ENCODE measurements at places on chromosomes 11 and 22. TPM values are rescaled to one million over a fixed set of nuclear protein-coding genes. Genes with fewer than 3 reads are reported as not detected.

DNA sequence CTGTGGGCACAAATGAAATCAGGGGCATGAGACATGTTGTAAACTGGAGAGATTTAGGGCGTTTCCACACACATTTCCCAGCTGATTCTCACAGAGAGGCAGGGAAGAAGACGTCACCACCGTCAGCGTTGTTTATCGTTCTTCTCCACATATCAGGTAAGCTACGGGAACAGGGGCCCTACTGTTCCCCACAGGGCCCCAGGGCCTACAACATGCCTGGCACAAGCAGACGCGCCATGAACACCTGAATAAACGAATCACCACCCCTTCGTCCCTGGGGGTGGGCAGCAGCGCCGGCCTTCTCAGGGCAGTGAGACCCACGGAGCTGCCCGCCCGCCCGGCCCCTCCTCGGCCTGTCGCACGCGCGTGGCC is 342 bp downstream of the EFCAB6 start:
- no peaks in the 10 kb centered on the region for H3K27me3 ChIP-seq
- H3K36me3 ChIP-seq = no peaks in the 10 kb centered on the region
- peak overlapping the region; percentile 64 for H3K27ac ChIP-seq
- peaks cover 16% of the 10 kb centered on the region for H3K4me1 ChIP-seq

DNA sequence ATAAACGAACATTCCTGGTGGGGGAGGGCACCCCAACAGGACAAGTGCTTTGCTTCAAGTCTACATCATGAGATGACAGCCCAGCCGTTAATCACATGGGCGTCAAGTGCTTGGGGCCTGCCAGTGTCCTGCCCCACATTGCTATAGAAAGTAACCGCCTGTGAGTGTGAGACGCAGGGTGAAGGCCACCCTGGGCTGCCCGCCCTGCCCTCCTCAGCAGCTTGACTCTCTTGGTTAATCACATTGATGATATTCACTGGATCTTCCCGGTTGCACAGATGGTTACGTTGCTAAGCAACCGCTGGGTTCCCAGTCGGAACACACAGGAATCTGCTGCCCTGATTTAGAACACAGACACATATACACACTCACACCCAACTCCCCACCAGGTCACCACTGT is 79.3 kb downstream of the CTTN start:
- no peaks in the 10 kb centered on the region for H3K4me1 ChIP-seq
- H3K27ac ChIP-seq = no peak overlapping the region
- DNase-seq = no peak

DNA sequence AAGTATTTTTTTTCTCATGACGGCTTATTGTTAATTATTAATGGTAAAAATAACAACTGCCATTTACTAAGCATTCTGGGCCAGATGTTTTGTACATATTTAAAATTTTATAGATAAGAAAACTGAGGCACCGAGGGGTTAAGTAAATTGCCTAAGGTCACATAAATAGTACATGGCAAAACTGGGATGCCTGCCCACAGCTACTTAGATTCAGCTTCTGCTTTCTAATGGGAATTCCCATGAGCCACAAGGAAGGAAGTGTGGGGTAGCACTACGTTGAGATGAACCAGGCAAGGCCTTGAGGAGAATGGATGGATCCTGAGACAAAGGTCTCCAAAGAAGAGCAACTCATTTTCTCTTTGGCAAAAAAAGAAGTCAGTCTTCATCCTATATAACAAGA is 11.9 kb upstream of the PHF21A start:
- no peaks in the 10 kb centered on the region for H3K36me3 ChIP-seq
- no peak overlapping the region for H3K4me3 ChIP-seq
- no peak overlapping the region for H3K27ac ChIP-seq
- no peaks in the 10 kb centered on the region for H3K4me1 ChIP-seq
- peaks cover 9% of the 10 kb centered on the region for H3K27me3 ChIP-seq
- no peak for DNase-seq

CCDC86 gene
- total RNA-seq = 11.6 TPM

CELSR1 gene
- total RNA-seq = 1.1 TPM

DNA sequence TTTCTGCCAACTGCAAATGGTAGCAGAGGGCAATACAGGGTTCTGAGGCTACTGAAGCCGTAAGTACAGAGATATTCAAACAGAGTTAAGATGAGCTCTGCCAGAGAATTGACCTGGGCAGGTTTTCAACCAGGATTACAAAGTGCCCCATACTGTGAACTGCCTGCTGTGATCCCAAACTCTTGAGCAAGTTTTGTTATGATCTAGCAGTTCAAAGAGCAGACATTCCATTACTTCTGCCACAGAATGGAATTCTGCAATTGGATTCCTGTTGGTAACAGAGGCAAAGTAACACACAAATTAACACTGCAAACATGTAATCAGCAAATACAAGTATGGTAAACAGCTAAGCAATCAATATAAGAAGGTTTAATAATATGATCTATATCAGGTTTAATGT is 31.2 kb downstream of the ALG9 start:
- DNase-seq = no peak
- no peak overlapping the region for H3K4me3 ChIP-seq
- peaks cover 10% of the 10 kb centered on the region for H3K36me3 ChIP-seq
- no peaks in the 10 kb centered on the region for H3K27me3 ChIP-seq

ANO1 gene
- total RNA-seq = 0.38 TPM

GRCh38 chr22:31394326-31394725 is 5.1 kb upstream of the DRG1 start:
- no peak overlapping the region for H3K27ac ChIP-seq
- H3K27me3 ChIP-seq = no peaks in the 10 kb centered on the region
- no peaks in the 10 kb centered on the region for H3K36me3 ChIP-seq

DNA sequence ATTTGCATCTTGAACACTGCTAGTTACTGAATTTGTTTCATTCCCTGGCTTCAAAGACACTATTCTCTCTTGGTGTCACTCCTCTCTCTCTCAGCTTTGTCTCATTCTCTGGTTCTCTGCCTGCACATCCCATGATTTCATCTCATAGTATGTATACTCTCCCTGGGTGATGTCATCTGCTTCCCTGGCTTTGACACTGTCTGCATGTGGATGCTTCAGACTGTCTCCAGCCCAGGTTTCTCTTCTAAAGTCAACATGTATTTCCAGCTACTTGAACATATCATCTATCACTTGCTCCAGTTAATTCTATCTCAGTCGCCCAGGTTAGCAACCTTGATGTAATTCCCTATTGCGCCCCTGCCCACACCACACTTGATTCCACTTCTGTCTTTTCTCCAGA is 9.3 kb upstream of the ACAT1 start:
- H3K36me3 ChIP-seq = no peaks in the 10 kb centered on the region
- no peaks in the 10 kb centered on the region for H3K27me3 ChIP-seq
- no peak overlapping the region for H3K27ac ChIP-seq
- H3K4me1 ChIP-seq = no peaks in the 10 kb centered on the region
- no peak overlapping the region for H3K4me3 ChIP-seq
- no peak for DNase-seq

OR5D14 gene
- not detected for total RNA-seq

DNA sequence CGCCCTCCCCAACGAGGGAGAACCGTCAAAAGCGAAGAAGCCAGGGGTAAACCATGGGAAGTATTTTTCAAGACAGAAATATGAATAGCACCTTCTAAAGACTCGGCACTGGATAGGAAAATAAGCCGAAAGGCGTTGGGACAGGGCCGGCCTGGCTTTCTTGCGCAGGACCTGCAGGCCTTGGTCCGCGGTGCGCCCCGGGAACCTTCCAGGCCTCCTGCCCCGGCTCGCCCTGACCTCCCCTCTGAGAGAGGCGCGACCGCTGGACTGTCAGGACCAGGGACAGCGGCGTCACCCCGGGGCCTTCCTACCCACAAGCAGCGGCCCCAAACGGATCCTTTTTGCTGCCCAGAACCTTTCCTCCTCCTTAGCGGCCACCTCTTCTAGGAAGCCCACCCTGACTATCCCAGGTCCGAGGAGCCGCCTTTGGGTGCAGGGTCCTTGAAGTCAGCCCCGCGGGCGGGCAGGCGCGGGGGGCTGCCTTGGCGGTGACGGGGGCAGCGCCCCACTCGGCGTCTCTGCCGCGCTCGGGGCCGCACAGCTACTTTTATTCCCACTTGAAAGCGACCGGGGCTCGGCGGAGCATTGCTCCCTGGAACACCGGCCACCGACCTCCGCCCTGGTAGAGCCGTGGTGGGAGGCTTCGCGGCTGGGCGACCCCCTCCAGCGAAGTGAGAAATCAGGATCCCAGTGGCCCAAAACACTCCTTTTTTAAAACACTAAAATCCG is 650 bp upstream of the MAPK11 start:
- DNase-seq = peak; percentile 63
- no peaks in the 10 kb centered on the region for H3K36me3 ChIP-seq
- peak overlapping the region; percentile 71 for H3K4me3 ChIP-seq
- H3K27me3 ChIP-seq = peaks cover 29% of the 10 kb centered on the region

- no peak overlapping the region for H3K4me3 ChIP-seq
- H3K36me3 ChIP-seq = no peaks in the 10 kb centered on the region
- DNase-seq = no peak
Measured at GRCh38 chr11:58654908-58655296, 32.4 kb downstream of the CNTF start.

GPHA2 gene
- total RNA-seq = not detected

GRCh38 chr11:77403211-77403610 is 70.7 kb downstream of the PAK1 start:
- no peaks in the 10 kb centered on the region for H3K36me3 ChIP-seq
- H3K27me3 ChIP-seq = no peaks in the 10 kb centered on the region
- no peak overlapping the region for H3K27ac ChIP-seq

PHF21B gene
- total RNA-seq = not detected

DNA sequence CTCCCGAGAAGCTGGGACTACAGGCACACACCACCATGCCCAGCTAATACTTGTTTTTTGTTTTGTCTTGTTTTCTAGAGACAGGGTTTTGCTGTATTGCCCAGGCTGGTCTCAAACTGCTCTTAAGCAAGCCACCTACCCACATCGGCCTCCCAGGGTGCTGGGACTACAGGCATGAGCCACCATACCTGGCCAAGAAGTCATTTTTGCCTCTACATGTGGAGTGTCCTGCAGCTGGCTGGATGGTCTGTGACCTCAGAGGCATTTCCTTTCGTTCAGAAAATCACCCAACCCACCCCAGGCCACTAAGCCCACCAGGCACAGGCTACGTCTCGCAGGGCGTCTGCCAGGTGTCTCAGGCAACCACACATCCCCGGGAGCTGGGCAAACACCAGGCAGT is 12.8 kb downstream of the SHANK2 start:
- DNase-seq = no peak
- H3K27me3 ChIP-seq = no peaks in the 10 kb centered on the region
- no peaks in the 10 kb centered on the region for H3K4me1 ChIP-seq
- H3K27ac ChIP-seq = no peak overlapping the region
- no peaks in the 10 kb centered on the region for H3K36me3 ChIP-seq
